ENCODE measurements at places on chromosomes 12 and 14.
A peak's percentile ranks its signal among the peaks of the same experiment; 100 is the strongest.

DNA sequence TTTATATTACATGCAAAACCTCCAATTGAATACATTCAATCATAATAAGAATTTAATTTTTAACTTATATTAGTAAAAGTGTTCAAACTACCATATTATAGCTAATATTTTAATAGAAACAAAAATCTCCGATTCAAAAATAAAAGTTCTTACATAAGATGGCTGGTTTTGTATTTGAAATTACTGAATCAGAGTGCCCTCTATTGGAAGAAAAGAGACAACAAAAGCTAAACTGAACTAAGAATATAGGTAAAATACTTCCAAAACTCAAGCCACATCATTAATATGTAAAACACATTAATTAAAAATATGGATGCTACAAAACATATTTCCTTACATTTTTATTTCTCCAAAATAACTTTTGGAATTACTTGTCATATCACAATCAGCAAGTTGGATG is 120.3 kb downstream of the GARIN6 start:
- peak; percentile 45 for DNase-seq

DNA sequence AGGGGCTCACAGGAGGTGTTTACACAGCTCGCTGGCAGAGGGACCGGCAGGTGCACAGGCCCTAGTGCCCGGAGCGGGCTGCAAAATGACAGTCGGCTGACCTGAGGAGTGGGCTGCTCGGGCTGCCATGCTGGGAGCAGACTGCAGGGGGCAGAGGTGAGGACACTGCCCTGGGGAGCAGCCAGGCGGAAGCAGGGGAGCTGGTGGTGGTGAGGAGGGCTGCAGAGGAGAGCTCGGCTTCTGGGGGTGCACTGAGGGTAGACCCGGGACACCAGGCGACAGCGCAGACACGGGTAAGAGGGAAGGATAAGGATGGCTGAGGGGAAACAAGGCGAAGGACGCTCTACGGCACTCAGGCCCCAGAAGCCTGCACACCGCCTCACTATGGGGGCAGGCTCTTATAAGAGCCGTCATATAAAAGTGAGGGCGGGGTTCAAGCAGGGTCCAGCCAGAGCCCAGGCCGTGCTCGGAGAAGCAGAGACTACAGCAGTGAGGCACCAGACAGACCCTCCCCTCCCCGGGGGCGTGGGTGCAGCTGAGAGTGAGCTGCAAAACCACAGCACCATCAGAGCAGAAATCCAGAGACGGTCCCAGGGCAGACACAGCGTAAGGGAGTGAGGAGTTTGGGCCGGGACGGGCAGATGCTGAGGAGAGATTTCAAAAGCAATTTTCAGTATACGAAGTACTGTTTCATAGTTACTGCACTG is 62.5 kb downstream of the CCDC88C start:
- DNase-seq: no peak

- no peak for DNase-seq
Observed at GRCh38 chr12:132074216-132074615, 69.9 kb downstream of the DDX51 start.

DNA sequence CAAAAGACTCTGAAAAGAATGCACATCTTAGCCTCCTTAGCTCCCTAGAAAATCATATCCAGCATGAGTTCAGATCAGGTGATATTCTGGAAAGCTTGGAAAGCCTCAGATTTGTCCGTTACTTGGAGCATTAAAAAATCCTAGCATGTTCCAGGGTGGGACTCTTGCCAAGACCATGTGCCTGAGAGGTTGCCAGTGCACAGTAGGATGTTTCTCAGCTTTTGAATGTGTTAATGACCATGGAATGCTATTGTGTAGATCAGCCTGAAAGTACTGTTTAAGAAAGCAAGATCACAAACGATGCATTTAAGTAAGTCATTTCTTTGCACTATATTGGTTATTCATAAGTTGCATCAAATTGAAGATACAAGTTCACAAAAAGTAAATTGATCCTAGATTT is 230.5 kb downstream of the ETNK1 start:
- DNase-seq: no peak

DNA sequence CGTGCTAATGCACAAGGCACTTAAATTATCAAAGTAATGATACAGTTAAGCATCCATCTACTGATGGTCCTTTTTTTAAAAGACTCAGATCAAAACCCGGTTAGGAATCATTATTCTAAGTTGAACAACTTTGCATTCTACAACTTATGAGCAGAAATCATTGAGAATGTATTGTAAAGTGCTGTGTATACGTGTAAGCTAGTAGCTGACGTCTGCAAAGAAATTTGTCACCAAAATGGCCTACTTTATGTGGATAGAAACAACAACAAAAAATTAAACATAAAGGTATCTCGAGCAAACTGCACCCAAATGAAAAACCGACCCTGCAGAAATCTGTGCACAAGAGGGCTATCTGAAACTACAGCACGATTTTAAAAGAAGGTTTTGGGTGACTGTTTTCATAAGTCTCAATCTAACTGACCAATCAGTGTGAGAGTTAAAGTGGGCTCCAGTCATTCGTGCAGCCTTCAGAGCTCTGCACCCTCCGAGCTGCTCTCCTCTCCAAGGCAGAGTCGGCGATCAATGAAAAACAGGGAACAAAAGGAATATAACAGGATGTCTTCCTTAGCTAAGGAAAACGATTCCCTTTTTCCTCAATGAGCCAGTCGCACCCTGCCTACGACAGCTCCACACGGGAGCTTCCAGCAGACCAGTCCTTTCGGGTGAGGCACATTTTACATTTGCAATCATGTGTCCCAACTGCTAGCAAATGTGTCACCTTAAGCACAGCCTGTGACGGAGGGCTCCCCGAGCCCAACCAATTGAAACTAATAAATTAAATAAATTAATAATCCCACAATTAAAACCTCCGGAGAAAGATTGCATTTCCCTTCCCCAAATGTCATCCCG is 200.7 kb upstream of the FOXN3 start:
- DNase-seq: peak; percentile 66

- peak; percentile 30 for DNase-seq
Observed at GRCh38 chr12:128076188-128076587, 190.8 kb upstream of the TMEM132C start.

DNA sequence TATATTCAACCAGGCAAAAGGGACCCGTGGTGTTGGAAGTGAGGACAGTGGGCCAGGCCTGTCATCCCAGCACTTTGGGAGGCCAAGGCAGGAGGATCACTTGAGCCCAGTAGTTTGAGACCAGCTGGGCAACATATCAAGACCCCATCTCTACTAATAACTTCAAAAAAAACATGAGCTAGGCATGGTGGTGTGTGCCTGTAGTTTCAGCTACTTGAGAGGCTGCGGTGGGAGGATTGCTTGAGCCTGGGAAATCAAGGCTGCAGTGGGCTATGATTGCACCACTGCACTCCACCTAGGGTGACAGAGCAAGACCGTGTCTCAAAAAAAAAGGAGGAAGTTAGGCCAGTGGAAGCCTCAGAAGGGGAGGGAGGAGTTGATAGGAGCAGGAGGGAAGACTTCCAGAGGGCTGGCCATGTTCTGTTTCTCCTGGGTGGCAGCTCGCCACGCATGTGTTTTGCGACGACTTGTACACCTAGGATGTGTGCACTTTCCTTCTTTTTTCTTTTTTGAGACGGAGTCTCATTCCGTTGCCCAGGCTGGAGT is 10.1 kb downstream of the SLC25A29 start:
- no peak for DNase-seq

DNA sequence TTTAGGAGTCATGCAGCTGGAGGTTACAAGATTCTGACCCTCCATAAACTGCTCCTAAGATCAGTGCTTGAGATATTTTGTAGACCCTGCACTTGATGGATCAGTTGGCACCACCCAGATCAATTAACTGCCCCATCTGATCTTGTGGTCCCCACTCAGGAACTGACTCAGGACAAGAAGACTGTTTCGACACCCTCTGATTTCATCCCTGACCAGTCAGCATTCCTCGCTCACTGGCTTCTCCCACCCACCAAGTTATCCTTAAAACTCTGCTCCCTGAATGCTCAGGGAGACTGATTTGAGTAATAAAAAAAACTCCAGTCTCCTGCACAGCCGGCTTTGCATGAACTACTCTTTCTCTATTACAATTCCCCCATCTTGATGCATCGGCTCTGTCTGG is 360.2 kb downstream of the GALC start:
- no peak for DNase-seq

DNA sequence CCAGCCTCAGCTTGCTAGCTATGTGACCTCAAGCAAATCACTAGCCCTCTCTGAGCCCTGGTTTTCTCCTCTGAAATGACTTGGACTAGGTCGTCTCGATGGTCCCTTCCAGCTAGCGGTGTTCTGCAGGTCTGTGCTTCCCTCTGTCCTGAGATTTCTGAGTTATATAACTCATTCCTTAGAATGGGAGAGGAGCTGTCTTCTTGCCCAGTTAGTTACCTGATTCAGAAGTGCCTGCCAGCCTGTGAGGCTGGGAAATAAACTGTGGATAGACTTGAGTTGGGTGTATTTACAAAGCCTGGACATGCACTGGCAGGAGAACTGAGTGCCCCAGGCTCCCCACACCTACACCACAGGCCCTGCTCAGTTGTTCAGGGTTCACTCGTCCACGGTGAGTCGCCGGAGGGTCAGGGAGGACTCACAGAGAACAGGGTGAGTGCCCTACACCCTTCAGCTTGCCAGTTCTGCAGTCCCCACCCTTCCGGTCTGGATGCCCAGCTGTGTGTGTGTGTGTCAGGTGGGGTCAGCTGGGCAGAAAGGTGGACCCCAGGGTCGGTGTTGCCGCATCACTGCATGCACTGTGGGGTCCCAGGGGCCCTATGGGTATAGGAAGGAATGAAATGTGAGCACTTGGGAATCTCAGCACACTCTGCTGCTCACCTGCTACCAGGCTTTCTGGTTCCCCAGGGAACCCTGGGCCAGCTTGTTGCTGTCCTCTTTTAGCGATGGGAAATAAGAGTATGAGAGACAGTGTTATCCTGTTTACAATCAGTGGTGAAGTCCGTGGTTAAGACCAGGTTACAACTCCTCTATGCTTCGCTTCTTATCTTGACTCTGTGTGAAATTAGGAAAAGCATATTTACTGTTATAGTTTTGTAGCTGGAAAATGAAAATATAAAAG is 348.2 kb downstream of the DPF3 start:
- no peak for DNase-seq

- peak; percentile 23 for DNase-seq
Observed at GRCh38 chr12:116247377-116247776, 30.1 kb downstream of the MED13L start.

- DNase-seq: peak; percentile 81
Observed at GRCh38 chr14:49879646-49880204, 13.2 kb upstream of the ARF6 start.

GRCh38 chr12:16607906-16608775 is 2.2 kb upstream of the LMO3 start:
- DNase-seq: no peak

DNA sequence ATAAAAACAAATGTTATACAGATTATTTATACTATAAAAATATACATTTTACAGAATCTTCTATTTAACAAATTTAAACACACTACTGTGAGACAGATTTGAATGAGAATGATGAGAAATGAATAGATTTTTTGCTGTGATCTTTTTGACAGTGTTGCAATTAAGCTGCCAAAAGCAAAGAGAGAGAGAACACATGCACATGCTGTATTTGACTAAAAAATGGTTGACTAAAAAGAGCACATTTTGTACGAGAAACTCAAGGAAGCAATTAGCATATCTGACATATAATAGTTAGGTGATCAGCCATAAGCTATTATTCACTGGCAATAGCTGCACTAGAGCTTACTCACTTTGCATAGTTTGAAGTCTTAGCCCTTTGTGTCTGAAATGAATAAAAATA is 115.8 kb downstream of the SYT10 start:
- no peak for DNase-seq

DNA sequence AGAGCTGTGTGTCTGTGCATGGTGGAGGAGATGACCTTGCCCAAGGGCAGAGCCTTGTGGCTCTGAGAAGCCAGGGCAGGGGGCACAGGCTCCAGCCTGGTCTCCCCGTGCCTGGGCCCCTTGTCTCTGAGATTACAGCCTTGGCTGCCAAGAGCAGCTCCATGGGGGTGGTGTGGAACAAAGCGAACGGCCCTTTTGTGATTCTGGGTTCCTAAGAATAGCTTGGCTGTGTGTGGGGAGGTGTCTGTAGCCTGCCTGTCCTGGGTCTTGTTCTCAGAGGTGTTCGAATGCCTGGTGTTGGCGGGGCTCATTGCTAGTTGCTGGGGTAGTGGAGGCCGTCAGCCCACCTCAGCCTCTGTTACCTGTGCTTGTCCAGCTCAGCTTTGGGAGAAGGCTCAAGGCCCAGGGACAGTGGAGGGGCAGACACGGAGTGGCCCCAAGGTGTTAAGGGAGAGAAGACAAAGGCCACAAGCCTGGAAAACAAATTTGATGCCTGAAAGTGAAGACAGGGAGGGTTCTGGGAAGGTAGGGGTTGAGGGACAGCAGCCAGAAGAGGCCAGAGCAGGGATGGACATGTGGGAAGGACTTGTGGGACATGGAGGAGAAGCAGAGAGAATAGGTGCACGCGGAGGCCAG is 7.4 kb upstream of the MYH7 start:
- DNase-seq: no peak

DNA sequence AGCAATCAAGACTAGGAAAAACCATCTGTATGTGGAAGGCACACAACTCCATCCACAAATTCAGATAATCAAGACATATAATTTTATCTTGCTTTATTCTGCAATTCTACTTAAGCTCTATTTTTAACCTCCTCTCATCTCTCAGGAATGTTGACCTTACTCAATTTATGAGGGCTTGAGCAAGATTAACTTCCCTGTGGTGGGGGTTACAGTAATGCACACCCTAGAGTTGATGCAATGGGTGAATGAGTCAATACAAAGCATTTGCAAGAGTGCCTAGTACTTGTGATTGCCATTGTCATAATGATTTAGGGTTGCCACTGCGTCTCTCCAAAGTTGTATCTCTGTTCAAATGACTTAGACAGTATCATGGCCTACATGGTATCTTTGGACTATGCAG is 1598.4 kb upstream of the TMEM132C start:
- DNase-seq: peak; percentile 69

DNA sequence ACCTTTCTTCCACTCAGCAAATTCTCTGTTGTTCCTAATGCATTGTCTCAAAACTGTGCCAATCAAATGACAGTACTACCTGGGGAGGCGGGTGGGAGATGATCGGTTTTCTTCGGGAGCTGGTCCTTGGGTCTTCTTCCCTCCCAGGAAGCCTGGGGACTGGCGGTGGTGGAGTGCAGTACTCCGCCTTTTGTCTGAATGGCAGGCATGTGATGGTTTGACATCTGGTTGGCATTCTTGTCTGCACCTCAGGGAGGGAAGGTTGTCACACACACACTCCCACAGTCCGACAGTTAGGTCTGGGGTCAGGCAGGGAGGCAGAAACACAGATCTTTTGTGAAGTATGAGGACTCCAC is 114.8 kb downstream of the SNAPC1 start:
- DNase-seq: no peak
